ENCODE measurements at places on chromosomes 13 and 19.
A peak's percentile ranks its signal among the peaks of the same experiment; 100 is the strongest.

DNA sequence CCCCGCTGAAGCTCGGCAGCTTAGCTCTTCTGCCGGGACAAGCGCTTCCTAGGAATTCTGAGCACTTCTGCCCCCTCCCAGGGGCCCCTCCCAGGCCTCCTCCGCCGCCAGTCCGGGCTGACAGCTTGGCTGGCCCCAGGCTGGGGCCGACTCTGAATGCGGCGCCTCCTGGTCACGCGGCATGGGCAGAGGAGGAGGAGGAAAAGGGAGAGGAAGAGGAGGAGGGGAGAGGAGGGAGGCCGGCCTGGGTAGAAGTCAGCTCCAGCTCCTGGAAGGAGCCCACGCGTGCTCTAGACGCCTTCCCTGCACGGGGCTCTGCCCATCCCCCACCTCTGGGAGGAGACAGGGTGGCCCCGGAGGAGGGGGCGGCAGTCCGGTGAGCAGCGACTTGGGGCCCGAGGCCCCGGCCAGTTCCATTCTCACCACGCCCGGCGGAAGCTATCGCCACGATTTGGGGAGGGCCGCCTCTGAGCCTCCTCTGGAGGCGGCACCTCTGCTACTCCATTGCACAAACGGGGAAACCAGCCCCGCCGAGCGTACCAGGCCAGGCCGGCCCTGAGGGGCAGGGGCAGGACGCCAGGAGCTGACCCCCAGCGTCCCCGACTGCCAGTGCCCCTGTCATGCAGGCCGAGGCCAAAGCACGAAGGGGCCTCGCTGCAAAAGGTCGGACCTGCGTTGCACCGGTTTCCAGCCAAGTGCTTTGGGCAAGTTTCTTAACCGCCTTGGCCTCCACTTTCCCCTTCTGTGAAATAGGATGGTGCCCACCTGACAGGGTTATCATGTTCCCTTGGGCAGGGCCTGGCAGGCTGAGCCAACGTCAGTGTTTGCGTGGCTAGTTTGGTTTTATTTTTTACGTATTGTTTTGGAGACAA is 31.6 kb downstream of the CCNE1 start:
- no peak for DNase-seq

- DNase-seq = no peak
Measured at GRCh38 chr13:22757530-22758120, 423.2 kb upstream of the SGCG start.

DNA sequence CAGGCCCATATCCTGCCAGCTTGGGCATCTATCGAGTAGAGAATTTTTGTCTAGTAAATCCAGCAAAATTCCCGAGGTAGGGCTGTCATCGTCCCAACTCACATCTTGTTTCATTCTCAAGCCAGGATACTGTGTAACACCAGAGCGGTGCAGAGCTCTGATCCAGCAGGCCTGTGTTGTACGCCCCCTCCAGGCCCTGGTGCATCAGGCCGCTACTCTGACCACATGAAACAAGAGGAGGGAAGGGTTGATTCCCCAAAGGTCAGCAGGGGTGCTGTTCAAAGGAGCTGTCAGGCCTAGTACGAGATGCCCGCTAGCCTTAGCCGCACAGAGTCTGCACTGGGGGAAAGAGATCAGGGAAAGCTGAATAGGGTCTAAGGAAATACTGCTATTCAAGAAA is 276.0 kb downstream of the SLC7A1 start:
- no peak for DNase-seq

DNA sequence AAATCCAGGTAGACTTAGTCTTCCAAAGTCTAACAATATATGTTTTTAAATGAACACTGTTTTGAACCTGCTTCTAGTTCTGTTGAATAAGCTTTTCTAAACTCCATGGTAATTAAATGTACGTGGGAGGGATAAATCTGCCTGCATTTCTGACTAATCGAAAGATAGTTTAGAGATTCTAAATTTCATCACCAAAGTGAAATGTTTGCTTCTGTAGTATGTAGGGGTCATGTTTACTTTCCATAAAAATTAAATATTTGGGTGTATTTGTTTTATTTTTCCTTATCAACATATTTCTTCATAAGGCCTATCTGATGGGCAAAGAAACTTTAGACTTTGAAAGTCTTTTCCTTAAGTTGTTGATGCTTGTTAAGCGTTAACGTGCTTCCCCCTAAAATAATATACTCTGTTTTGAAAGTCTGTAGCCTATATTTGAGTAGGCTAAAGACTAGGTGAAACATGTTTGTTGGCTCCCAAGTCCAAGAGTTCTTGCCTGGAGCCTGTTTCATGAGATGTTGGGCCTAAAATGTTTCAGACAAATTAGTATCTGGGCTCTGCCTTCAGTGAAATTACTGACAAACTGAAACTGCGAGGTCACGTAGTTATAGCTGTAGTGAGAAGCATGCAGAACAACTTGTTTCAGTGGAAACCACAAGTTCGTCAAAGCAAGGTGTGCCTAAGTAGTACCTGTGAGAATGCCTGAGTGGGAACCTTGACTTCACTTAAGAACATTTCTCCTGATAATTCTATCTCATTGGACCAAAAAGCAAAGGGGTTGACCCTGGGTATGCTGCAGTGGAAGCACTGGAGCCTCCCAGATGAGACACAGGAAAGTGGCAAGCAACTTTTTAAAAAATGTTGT is 126.2 kb downstream of the LMO7 start:
- DNase-seq = no peak

DNA sequence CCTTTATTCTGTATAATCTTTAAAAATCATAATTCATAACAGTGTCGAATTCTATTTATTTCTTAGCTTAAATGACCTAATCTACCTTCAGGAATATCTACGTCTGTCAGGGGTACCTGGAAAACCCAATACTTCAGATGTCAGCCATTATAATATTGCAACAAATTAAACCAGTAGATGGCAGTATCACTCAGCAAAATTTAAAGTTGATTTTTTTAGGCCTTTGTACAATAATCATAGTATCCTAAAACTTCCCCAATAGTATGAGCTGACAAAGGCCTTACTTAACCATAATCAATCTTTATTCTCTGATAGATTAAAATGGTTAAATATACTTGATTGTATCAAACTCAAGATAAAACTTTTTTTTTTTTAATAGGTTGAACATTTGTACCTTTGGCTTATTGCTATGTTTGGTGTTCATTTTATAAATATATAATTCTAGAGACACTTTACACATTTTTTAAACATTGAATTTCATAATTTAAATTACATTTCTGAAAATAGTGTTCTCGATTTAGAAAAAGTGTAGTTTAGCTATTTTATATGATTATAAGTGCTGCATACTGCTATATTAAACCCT is 830.2 kb upstream of the SPRY2 start:
- DNase-seq = no peak

DNA sequence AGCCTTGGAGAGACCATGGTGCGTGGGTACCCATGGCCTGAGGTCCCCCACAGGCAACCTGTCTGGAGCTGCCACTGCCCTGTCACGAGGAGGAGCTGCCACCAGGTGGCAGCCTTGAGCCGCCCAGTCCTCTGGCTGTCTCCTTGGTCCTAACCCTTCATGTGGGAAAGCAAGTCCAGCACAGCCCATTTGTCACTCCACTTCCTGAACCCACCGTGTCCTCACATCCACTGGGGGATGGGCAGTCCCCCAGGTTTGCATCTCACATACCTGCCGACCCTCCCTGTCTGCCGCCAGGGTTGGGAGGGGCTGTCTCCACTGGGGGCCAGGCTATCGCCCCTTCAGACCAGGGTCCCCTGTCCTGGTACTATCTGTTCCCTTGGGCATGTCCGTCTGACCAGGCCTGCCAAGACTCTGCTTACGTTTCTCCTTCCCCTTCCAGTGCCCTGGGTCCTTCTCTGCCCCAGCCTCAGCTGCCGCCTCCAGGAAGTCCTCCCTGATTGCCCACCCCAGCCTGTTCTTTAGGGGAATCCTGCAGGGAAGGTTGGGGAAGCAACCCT is 4.5 kb downstream of the FAM174C start:
- peak; percentile 56 for DNase-seq

GRCh38 chr19:33248954-33249613 is 23.4 kb upstream of the SLC7A10 start:
- no peak for DNase-seq

DNA sequence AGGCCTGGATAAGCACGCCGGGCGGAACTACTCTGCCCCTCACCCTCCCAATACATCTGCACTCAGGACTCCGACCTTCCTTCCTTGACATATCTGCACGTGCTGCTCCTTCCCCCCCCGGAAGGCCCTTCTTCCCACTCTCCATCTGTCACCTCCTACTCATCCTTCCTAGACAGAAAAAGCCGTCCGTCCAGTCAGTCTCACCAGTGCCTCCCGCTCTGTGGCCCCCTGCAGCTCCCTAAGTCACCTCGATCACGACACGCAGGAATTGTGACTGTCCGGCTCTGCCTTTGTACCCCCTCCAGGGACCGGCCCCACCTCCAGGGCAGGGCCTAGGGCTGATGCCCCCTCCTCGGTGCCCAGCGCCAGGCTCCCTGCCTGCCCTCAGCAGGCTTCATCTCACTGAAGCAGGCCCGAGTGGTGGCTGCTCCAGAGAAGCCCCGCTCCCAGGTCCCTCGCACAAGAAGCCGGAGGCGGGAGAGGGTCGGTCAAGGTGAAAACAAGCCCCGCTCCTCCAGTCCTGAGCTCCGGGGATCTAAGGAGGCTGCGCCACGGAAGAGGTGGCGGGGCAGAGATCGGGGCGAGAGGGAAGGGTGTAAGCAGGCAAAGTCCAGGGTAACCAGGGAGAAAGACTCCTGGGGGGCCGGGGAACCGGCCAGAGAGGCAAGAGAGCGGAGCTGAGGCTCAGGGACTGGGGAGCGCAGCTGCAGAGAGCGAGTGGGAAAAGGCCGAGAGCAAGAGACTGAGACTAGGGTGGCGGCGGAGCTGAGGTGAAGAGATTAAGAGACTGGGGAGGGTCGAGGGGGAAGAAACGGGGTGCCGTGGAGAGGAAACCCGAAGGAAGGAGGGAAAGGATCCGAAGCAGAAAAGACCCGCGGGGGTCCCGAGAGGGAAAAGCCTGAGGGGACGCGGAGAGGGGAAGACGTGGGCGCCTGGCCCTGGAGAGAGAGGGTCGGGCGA is 1.1 kb downstream of the PPP6R1 start:
- DNase-seq = no peak

All from activated CD8-positive, alpha-beta memory T cell treated with anti-CD3 and anti-CD28 coated beads for 4 hours (primary cell).